Activated CD4-positive, alpha-beta T cell treated with anti-CD3 and anti-CD28 coated beads, Interleukin-2, amount 50 U/mL, for 24 hours (primary cell): ENCODE measurements at places on chromosomes 1 and 21.

DNA sequence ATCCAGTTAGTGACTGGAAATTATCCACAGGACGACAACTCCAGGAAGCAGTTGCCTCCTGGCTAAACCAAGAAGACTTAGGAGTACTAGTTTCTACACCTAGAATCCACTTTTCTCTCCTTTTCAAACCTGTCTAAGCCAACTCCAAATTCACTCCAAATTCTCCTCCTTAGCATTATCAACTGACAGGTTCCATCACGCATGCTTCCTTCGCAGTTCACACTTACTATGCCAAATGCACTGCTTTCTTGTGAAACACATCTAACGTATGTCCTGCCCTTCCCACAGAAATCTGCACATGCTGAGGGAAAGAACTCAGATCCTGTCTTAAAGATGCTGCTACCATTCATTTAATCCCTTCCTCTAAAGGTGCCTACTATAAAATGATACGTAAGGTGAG lies 225.9 kb downstream of the RERE start:
- DNase-seq, result no peak

DNA sequence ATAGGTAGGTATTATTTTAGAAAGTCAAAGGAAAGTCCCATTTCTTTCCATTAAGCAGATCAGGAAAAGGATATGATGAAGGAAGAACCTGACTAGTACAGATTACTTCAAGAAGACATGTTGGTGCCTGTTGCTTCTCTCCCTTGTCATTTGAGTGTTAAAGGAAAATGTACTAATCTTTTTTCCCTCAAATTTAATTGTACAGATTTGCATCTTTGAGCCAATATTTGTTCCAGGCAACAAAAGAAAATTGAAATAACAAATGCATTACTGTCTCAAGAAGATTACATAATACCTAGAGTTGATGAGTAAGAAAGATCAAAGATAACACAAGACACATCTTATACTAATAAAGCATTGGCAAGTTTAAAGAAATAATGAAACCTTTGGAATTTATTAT lies 566.9 kb upstream of the ZP4 start:
- DNase-seq, result no peak

DNA sequence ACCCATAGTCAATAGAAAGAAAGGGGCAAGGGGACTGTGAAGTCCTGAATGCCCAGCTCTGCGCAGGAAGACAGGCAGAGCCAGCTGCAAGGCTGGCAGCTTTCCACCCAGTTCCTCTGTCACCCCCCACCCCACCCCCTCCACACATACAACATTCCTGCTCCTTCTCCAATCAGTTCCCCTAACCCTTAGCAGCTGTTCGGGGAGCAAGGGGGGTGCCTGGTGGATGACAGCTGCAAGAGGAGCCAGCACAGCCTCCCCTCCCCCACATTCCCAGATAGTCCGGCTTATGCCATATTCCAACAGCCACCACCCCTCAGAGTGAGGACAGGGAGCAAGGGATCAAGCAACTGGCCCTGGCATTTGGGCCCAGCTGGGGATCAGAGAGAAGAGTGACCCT lies 9.7 kb downstream of the ARHGEF2 start:
- DNase-seq, result no peak

DNA sequence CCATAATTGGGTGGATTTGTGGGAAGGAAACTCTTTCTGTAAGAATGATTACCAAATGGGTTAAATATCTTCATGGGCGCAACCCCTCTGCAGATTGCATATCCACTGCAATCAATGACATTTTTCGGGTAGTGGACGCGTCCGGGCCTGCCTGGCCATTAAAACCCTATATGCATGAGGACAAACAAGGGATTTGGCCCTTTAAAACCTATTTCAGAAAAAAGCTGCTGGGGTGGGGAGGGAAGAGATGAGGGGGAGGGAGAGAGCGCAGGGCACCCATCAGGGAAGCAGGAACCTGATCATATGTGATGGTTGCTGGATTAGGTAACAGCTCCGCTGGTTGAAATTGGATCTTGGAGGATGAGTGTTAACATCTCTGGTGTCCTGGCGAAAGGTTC lies 228.8 kb downstream of the PBX1 start:
- no peak for DNase-seq

GRCh38 chr1:3113047-3113740 lies 44.2 kb downstream of the PRDM16 start:
- DNase-seq, result no peak

DNA sequence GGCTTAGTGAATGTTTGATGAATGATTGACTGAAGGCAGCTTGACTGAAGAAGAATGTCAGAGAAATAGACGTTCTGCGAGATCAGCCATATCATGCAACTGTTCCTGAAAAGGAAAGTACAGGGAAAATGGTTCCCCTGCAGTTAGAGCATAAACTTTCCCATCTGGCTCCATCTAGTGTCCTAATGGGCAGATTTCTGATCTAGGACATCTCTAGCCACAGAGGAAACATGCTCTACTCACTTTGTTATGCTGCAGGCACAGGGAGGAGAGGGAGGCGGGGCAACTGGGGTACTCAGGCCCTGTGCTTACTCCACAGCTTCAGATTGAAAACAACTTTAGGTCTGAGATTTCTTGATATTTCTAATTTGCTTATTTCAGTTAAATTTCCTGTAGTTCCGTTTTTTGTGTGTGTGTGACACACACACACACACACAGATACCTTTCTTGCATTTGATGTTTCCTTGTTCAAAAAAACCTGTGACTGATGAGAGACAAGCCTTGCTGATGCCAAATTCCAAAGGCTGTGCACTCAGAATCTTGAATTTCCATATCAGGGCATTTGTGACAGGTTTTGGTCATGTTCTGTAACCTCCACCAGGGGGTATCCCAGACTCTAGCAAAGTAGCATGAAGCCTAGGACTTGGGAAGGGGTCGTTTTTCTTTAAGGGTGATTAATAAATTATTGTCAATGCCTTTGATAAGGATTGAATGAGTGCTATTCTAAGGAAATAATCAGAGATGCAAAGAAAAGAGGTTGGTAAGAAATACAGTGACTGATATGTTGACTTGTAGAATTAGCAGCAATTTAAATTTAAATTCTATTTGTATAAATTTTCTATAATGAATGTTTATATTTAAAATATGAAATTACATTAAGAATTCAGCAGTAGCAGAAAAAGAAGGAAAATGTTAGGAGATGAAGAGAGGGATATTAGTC lies 139.7 kb upstream of the BEND5 start:
- no peak for DNase-seq

GRCh38 chr21:46206163-46207005 lies 22.1 kb upstream of the SPATC1L start:
- DNase-seq, result no peak

DNA sequence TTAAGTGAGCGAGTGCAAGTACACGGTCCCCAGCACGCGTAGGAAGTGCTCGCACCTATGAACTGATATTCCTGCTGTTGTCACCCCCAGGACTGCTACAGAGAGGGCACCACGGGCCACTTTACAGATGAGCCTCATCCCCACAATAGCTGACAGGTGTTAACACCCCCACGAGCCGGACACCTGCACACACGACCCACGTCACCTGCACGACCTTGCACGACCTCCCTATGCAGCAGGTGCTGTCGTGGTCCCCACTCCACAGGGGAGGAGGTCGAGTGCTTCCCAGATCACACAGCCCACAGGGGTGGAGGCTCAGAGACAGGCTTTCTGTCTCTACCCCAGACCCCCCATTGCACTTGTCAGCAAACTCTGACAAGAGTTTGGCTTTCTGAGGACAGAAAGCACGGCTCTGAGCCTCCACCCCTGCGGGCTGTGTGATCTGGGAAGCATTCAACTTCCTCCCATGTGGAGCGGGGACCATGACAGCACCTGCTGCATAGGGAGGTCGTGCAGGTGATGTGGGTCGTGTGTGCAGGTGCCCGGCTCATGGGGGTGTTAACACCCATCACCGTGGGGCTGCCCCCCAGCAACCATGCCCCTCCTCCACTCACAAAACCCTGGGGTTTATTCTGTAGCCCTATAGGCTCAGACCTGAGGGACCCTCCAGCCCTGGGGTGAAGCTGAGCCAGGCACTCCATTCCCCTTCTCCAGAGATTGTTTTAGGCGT lies 80.8 kb downstream of the MATN1 start:
- DNase-seq, result no peak

- no peak for DNase-seq
These were observed 133.3 kb downstream of the IGSF21 start for GRCh38 chr1:18240906-18241305.

DNA sequence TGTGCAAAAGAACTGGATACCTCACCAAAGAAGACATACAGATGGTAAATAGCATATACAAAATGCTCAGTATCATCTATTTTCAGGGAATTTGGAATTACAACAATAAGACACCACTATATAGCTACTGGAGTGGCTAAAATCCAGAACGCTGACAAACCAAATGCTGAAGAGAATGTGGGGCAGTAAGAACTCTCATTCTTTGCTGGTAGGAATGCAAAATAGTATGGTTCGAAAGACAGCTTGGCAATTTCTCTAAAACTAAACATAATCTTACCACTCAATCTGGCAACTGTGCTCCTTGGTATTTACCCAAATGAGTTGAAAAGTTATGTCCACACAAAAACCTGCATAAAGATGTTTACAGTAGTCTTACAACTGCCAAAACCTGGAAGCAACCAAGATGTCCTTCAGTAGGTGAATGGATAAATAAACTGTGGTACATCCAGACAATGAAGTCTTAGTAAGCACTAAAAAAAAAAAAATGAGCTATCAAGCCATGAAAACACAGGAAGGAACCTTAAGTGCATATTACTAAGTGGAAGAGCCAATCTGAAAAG lies 26.5 kb downstream of the TARBP1 start:
- no peak for DNase-seq
